IPS-NIHi11 (cell line): ENCODE measurements at places on chromosomes 2 and 18.

DNA sequence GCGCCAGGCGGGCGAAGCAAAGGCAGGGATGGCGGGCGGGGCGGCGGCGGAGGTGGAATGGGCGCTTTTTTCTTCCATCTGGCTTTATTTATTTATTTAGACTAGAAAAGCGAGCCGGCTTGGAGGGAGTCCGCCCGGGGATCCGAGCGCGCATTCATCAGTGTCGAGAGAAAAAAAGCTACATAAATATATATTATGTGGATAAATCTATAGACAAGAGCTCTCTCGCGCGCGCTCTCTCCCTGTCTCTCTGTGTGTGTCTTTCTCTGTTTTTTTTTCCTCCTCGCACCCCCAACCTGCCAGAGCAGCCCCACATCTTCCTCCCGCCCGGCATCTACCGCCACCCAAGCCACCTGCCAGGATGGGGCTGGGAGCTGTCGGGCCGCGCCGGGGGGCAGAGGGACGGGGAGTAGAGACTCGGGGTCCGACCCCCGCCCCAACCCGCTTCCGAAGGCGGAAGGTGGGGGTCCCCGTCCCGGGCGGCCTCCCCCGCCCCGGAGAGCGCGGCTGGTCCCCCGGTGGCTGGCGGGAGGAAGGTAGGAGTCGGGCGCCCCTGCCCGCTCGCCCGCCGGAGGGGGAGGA, 972 bp upstream of the CELF4 start:
- no peak for DNase-seq

DNA sequence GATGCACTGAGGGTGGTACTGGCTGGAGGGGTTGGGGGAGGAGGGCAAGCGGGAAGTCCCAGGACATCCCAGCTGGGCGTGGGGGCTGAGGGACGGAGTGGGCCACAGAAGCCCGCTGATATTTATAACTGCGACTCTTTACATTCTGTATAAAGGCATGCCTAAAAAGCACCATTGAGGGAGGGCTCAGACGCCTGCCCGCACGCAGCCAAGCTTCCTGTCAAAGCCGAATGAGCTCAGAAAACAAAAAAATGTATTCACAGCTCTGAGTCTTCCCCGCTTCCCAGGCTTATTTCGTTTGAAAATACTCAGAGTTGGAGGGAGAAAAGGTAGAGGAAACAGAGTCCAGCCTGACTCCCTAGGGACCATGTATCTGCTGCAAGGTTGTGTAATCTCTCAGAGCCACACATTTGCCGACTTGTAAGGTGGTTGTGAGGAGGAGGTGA, 170.1 kb upstream of the HAAO start:
- no peak for DNase-seq

DNA sequence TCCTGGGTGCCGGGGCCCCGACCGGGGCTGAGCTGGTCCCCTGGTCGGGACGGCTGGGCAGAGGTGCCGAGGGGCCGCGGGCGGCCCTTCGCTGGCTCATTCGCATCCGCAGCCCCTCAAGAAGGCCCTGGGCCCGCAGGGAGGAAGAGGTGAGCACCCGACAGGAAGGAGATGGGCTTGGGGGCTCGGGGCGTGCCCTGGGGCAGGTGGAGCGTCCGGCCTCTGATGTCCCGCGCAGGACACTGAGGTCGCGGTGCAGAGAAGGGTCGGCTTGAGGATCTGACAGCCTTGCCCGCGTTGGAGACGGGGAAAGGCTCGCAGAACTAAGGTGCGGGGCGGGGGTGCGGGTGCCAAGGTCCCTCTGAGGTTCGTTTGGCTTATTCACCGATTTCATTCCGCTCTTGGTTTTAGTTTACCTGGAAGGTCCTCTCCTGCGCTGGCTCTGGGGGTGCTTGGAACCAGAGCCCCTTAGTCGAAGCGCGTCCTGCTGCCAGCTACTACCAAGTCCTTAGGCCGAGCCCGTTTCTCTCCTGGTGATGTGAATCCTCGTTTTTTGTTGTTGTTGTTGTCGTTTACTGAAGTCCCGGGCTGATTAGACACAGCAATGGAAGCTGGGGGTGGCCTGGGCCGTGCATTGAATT, 18.9 kb upstream of the CD8A start:
- DNase-seq, result no peak

DNA sequence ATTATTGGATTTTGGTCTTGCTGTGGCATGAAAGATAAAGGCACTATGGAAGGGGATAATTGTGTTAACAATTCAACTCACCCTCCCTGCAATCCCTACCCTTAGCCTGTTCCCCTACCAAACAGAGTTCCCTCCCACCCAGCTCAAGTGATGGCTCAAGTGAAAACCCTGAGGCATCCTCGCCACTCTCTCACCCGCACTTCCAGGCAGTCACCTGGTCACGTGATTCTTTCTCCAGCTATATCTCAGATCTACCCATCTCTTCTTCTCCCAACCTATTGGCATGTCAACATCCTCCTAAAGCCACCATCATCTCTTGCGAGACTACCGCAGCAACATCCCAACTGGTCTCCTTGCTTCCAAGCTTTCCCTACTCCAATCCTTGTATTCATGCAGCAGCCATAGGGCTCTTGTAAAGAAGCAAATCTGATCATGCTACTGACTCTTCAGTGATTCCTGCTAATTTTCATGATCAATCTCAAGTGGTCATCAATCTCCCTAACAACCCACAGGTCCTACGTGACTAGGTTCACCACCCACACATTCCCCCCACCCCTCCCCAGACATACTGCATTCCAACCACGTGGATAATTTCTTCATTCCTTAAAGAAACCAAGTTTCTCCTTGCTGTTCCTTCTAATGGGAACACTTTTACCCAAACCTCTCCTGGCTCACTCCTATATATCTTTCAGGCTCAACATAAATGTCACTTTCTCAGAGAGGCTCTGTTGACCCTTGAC, 66.7 kb downstream of the MBD2 start:
- no peak for DNase-seq

GRCh38 chr2:119157850-119158511, 570 bp downstream of the C1QL2 start:
- no peak for DNase-seq

DNA sequence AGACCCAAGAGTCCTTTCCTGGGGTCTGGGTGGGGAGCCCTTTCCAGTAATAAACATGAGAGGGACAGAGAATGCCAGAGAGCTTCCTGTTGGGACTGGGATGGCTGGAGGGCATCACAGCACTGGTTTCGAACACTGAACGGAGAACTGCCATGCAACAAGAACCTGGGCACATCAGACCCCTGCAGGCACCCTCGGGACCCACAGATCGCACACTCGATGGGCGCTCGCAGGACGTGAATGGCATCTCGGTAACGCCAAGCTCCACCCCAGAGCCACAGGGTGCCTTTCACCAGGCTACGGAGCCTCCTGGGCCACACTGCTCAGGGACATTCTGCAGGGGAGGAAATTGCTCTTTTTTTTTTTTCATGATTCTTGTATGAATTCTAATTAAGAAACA, 25.1 kb downstream of the SLC66A2 start:
- DNase-seq, result no peak

- DNase-seq, result peak; percentile 68
Observed at GRCh38 chr2:64626963-64627760, 26.6 kb downstream of the SERTAD2 start.

GRCh38 chr2:29983308-29983707, 61.9 kb upstream of the ALK start:
- no peak for DNase-seq
